ENCODE measurements at places on chromosomes 3 and 15.
A peak's percentile ranks its signal among the peaks of the same experiment; 100 is the strongest.

GRCh38 chr15:41692049-41692448 lies 31.8 kb downstream of the MGA start:
- DNase-seq, result no peak

GRCh38 chr3:73086071-73086494 lies 24.6 kb downstream of the EBLN2 start:
- DNase-seq, result no peak

GRCh38 chr3:177647341-177647740 lies 450.1 kb upstream of the TBL1XR1 start:
- DNase-seq, result no peak

GRCh38 chr15:50241684-50242450 lies 23.7 kb downstream of the HDC start:
- no peak for DNase-seq

GRCh38 chr3:42753757-42754156 lies 19.3 kb downstream of the CCDC13 start:
- no peak for DNase-seq

GRCh38 chr3:65878831-65879230 lies 159.9 kb downstream of the MAGI1 start:
- DNase-seq, result no peak

GRCh38 chr15:29309139-29309538 lies 39.5 kb upstream of the NSMCE3 start:
- no peak for DNase-seq

DNA sequence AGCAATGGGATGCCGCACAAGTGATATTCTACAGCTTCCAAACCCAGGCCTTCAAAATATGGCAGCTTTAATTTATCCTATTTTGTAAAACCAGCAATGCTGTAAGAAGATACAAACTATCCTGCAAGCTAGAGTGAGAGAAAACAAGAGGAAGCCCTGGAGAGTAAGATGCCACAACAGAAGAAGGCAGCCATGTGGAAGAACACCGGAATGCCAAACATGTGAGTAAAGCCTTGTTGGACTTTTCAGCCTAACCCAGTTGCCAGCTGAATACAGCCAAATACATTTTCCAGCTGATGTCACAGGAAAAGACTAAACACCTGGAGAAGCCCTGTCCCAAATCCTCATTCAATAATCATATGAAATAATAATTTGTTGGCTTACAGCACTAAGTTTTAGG lies 1115.1 kb upstream of the CADM2 start:
- no peak for DNase-seq

DNA sequence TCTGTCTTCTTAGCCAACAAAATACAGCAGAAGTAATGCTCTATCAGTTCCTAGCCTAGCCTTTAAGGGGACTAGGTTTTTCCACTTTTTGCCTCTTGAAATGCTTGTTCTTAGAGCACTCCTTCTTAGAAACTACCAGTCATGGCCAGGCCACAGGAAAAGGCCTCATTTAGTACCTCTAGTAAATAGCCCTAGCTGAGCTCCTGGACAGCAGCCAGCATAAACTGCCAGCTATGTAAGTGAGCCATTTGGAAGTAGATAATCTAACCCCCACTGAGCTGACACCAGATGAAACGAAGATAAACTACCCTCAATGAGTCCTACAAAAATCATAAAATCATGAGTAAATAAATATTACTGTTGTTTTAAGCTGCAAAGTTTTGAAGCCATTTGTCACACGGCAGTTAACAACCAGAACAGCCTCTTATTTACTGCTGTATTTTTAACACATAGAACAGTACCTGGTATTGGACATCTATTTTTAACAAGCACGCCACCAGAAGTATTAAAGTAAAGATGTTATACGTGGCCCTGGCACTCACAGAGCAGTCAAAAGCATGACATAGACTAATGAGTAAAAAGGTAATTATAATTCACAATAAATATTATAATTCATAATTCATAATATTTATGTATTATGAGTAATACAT lies 12.0 kb downstream of the TBC1D5 start:
- no peak for DNase-seq

DNA sequence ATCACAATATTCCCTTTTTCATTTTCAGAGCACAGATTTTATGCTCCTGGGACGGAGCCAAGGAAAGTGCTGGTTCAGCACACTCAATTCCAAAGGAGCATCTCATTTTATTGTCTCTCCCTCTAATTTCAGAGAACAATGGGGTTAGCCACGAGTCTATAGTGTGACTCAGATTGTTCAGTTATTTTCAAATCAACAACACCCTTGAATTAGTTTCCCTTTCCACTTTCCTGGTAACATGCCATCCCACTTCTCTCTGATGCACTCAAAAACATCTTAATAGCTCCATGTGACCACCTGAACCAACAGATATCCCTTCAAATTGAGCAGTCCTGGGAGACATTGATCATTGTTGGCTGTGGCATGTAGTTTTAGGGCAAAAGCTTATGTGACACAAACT lies 389.7 kb upstream of the MDFIC2 start:
- DNase-seq, result no peak

GRCh38 chr3:16482194-16482769 lies 31.2 kb downstream of the RFTN1 start:
- DNase-seq, result no peak

DNA sequence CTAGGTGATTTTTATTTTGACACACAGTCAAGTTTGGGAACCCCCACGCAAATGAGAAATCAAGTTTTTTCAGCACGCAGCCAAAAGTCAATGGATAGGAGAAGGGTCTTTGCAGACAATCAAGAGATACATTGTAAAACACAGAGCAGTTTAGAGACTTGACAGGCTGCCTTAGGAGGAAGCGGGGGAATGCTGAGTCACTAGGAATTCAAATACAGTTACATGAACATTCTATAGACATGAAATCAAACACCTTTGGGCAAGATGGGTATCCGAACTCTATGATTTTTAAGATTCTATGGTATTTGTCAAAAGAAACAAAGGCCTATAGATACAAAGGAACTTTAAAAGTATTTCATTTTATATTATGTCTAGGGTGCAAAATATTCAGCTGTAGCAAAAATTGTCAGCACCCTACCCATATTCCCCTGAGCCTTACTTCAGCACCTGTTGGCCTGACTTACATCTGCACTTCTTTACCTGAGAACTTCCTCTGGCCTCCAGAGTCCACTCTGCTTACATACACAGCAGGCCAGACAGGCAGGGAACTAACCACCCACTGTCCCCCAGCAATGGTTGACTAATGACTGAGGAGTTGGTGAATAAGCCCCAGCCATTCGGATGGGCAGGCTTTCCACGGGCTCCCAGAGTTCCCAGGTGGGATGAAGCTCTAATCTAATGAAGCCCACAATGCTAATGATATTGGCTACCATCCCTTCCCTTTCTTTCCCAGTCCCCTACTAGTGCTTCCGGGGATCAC lies 289.3 kb upstream of the RORA start:
- no peak for DNase-seq

DNA sequence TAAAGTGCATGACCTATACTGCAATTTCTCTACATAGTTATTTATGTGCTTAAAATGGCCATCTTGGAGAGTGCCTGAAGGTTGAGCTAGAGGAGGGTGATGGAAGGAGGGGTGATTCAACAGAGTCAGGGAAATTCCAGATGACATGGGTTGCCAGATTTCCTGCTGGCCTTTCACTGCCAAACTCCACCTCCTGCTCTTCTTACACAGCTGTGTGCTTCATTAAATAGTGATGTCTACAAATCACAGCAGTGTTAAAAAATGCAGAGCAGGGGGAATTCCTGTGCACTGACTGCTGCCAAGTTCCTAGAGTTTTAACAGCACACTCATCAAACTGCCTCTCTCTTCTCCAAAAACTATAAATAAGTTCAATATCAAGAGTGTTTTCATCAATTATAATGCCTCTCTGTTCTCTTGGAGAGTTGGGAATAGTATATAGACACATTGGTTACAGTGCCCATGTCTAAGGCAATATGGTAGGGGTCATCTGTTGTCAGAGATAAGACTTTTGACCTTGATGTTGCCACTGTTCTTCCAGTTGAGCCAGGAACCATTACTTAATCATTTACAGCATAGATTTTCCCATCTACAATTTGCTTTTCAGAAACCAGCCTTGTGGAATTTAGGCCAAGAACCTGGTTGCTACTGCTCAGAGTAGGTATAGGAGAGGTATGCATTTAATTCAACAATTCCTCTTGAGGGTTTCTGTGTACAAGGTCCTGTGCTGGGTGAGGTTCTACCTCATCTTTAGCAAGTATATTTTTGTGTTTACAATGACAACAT lies 79.6 kb downstream of the TP63 start:
- DNase-seq, result no peak

GRCh38 chr3:9507586-9508578 lies 45.7 kb downstream of the LHFPL4 start:
- DNase-seq, result no peak

GRCh38 chr3:190492966-190493365 lies 20.9 kb upstream of the IL1RAP start:
- no peak for DNase-seq

- DNase-seq, result no peak
Observed at GRCh38 chr3:40192628-40193027, 116.9 kb upstream of the EIF1B start.

GRCh38 chr15:66236806-66237375 lies 16.7 kb downstream of the MEGF11 start:
- no peak for DNase-seq

GRCh38 chr3:188452158-188452772 lies 298.3 kb downstream of the LPP start:
- DNase-seq, result no peak

DNA sequence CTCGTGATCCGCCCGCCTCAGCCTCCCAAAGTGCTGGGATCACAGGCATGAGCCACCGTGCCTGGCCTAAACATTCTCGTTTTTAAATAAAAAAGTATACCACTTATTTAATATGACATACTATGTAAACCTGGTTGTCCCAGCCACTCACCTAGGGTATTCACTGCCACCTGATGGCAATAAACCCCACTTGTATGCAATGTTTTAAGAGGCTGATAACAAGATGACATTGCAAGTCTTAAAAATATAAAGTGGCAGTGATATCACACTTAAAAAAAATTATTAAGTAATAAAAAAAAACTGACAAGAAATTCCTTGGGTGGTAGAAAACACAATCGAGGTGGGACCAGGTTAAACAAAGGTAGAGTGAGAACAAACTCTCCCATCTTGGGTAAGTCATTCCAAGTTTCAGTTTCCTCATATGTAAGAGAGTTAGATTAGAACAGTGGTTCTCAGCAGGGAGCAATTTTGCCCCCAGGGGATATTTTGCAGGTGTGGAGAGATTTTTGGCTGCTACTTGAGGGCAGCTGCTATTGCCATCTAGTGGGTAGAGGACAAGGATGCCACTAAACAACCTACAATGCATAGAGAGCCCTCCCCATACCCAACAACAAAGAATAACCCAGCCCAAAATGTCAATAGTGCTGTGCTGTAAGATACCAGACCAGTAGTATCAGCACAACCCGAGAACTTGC lies 14.5 kb downstream of the ARF4 start:
- no peak for DNase-seq

- no peak for DNase-seq
Observed at GRCh38 chr3:168820810-168821415, 725.2 kb upstream of the GOLIM4 start.

GRCh38 chr3:48208076-48208475 lies 15.2 kb upstream of the CAMP start:
- no peak for DNase-seq

DNA sequence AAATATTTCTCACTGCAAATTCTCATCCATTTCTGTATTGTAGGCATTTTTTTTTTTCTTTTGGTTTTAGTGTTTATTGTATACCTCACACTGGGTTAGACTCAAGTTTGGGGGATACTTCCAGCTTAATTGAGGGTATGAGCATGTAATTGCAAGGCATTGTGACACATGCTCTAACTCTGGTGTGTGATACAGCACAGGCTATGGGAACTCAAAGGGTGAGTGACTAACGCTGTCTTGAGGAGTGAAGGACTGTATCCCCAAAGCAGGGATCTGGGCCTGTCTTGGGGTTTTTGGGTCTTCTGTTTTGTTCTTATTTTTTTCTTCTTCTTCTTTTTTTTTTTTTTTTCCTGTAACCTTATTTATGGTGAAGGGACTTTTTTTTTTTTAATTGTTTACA lies 26.9 kb downstream of the MAP2K1 start:
- DNase-seq, result no peak

DNA sequence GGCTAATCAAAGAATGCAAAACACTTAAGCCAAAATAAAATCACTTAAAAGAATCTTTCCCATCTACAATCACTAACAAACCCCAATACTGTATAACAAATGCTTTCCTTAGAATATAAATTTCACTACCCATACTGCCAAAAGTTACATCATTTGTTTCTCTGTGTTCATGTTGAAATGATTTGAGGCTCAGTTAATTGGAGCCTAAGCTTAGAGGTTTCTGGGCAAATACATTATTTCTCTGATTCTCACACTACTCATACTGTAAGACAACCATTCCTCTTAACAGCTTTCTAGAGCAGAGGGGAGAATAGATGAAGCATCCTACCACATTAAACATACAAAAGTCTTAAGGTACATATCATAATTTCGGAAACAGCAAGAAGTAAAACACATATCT lies 2.1 kb downstream of the RIOX2 start:
- DNase-seq, result no peak

GRCh38 chr3:119588112-119588511 lies 8.8 kb downstream of the ADPRH start:
- DNase-seq, result no peak

- no peak for DNase-seq
Observed at GRCh38 chr3:174466471-174467054, 392.6 kb upstream of the NAALADL2 start.

DNA sequence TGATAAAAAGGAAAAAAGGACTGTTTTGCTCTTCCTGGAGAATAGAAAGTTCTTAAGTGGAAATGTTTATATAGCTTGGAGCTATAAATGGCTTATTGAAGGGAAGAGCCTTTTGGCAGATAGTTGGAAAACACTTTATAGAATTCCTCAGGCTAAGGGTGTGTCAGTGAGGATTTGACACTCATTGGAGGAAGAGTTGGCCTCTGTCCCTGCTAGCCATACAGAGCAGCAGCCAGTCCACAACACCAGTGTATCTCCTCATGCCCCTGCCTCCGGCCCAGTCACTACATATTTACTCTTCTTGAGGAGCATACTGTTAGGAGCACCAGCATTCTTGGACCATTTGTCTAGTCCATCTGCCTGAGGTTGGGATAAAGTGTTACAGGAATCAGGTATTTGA lies 36.2 kb downstream of the KLHL18 start:
- DNase-seq, result no peak

DNA sequence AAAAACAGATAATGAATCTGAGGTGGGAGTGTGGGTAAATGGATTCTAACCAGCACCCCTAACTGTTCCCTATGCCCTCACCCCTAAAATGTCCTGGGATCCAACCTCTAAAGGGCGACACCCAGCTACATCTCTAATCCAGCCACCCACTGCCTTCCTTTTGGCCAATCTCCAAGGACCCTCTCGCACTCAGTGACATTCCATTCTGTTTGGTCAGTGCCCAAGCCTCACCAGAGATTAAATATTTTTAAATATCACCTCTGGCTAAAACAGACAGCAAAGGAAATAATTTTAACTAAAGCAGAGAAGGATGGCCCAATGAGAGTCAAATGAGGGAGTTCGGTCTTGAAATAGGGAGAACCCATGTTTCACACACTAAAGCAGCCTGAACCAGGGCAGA lies 19.9 kb upstream of the SCN10A start:
- no peak for DNase-seq

- peak; percentile 73 for DNase-seq
Observed at GRCh38 chr15:84736375-84736774, 12.0 kb upstream of the ZNF592 start.

- no peak for DNase-seq
Observed at GRCh38 chr15:28961391-28961790, 75.6 kb downstream of the APBA2 start.
